CD4-positive, alpha-beta T cell treated with Interleukin-21 for 1 hour (primary cell): ENCODE measurements at places on chromosomes 1 and 21.

DNA sequence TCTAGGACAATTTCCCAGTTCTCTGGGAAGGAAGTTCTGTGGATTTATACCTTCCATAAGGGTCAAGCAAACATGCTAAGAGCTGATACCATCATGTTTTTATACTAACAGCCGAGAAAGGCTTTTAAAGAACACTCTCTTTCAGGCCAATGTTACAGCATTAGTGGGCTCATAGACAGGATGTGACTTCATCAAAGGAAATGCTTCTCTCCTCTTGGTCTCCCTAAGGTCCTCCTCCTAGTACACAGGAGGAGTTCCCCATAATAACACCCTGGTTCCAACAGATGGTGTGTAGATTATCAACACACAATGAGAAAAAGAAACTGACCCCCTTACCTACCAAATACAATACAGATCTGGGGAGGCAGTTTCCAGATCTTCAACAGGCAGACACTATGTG is 26.7 kb upstream of the GLIS1 start:
- peak; percentile 52 for DNase-seq

GRCh38 chr1:243489681-243490546 is 234.1 kb downstream of the SDCCAG8 start:
- no peak for DNase-seq

- DNase-seq: no peak
Measured at GRCh38 chr1:43444836-43445235, 8.9 kb downstream of the HYI start.

DNA sequence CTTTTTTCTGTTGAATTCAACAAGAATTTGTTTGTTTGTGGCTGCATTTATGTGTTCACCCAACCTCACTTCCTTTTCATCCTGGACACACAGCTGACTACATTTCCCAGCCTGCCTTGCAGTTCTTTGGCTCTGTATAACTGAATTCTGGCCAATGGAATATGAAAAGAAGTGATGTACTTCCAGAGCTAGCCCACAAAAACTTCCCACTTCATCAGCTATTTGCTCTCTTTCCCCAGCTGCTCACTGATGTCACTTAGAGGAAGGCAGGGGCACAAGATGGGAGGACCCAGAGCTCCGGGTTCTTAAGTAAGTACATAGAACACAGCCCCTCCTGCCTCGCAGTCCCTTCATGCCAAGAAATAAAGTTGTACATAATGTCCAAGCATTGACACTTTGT is 235.0 kb upstream of the FGGY start:
- no peak for DNase-seq

- no peak for DNase-seq
Measured at GRCh38 chr1:17209430-17209829, 4.5 kb downstream of the PADI1 start.

DNA sequence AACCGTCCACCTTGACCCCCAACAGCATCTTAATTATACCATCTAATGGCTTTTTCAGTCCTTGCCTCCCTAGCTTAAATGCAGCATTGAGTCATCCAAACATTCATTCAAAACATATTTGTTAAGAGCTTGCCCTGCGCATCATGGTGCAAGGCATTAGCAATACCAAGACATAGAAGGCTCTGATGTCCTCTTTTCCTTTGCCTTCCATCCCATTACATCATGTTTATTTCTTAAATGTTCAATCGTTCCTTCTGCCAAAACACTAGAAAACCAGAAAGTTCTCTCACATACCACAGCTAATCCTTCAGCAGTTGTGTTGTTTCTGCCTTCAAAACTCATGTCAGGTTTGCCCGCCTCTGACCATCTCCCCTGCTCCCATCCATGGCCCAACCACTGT is 29.8 kb upstream of the VTCN1 start:
- no peak for DNase-seq

DNA sequence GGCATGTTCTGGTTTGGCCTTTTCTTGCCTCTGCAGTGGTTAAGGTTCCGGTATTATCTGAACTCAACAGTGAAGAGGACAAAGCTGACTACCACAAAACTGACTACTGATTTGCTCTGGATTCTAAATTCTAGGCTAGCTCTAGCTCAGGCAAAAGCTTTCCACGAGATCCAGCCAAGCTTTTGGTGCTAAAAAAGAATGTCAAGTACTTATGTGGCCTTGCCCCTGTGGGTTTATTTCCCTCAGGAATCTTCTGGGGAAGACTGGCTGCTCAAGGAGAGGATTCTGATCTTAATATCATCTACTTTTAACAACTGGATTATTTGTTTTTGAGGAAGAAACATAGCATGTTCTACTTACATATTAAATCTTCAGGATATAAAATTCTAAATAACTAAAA is 26.1 kb upstream of the MTMR11 start:
- DNase-seq: no peak

GRCh38 chr1:76835203-76835602 is 32.1 kb upstream of the ST6GALNAC5 start:
- DNase-seq: no peak

GRCh38 chr1:117257291-117257690 is 46.6 kb upstream of the VTCN1 start:
- no peak for DNase-seq

- no peak for DNase-seq
Measured at GRCh38 chr21:44850208-44850800, 23.2 kb downstream of the PTTG1IP start.

GRCh38 chr21:31923756-31924155 is 50.9 kb downstream of the HUNK start:
- no peak for DNase-seq

DNA sequence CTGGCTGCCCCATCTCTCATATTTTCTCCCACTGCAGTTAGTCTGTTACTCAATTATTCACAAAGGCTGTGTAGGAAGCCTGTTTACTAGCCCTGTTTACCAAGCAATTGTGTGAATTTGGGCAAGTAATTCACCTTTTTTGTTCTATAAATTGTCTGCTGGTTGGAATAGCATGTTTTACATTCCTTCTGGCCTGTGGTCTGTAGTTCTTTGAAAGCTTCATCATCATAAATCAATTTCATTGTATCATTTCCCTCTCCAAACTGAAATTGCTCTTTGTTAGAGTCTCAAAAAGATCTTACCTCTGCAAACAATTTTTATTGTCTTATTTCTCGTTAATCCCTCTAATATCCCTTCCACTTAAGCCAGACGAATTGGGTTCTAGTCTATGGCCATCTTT is 1059.5 kb upstream of the ADGRL4 start:
- no peak for DNase-seq

DNA sequence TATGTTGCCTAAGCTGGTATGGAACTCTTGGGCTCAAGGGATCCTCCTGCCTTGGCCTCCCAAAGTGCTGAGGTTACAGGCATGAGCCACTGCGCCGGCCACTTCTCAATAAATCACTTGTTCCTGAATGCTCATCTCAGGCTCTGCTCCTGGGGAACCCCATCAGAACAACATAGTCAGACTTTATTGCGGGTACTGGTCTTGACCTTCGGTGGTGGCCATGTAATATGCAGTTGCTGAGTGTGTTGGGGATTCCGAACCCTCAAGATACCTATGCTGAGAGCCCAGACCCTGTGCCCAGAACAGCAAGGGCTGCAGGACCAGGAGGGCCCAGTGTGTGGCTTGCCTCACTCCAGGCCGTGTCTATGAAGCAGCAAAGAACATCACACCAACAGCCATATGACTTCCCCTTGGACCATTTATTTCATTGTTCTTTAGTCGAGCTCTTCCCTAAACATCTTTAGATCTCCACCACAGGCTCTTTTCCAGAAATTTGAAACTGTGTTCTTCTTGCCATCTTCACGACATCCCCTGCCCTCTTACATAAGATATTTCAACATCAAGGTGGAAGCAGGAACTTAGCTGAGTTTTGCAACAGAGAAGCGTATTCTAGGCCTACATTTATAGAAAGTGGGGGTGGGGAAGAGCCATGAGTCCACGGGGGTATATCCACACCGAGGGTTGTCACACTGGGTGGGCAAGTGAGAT is 12.7 kb upstream of the SDHB start:
- no peak for DNase-seq

GRCh38 chr1:157466011-157466410 is 86.3 kb downstream of the FCRL5 start:
- DNase-seq: no peak

DNA sequence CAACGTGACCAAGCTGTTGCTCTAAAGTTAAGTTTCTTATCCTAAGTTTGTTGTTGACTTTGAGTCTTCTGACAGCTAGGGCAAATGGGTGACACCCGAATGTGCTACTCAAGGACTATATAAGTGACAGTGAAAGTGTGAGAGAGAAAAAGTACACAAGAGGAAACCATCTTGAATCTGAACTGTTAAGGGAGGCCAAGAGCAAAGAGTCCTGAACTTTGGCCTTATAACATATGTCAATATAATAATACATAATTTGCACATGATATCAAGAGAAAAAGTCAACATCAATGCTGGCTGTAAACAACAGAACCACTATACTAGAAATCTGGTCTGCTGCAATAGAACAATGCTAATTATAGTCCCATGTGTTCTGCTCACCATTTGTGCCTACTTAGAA is 29.5 kb downstream of the SYNJ1 start:
- no peak for DNase-seq

DNA sequence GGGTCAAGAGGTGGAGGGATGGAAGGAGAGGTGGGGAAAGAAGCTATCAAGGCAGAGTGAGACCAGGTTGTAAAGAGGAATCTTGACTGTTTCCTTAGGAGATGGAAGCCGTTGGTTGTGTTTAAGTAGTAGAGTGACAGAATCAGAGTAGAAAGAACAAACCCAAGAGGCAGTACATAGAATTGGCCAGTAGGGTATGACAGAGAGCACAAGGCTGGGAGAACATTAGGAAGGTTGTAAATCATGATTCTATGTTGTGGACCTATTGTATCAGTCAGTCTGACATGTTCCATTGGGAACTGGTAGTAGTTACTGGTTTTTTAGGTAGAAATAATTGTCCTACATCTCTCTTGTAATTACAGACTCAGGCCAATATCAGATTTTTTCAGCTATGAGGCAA is 486.9 kb upstream of the USP24 start:
- no peak for DNase-seq

DNA sequence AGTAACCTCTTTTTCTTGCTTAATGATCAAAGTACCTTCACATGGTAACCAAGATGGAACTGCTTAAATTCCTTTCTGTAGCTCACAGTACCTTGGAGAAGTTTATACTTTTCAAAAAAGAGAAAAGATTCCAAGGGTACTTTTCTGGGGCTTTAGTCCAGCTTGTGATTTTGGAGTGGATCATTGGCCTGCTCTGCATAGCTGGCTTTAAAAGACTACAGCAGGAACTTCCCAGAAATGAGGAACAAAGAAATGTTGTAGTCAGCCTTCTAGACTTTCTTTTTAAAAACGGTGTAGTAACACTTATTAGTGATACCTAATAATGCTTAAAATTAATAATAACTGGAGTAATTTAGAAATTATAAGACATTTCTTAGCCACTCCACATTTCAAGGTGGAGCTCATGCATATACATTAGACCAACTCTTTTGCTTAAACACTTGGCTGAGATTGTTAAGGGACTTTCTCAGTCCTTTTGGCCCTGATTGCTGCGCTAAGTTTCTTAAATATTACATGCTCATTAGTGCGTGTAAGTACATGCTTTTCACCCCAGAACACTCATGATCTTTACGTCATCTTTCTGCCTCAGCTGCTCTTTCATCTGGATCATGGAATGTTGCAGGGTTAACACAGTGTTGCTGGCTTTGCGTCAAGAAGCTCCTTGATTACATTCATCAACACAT is 57.3 kb downstream of the SDCCAG8 start:
- no peak for DNase-seq

- no peak for DNase-seq
Measured at GRCh38 chr1:156246241-156246780, 1.5 kb downstream of the PAQR6 start.

- DNase-seq: no peak
Measured at GRCh38 chr1:168565825-168566224, 10.6 kb upstream of the XCL1 start.

DNA sequence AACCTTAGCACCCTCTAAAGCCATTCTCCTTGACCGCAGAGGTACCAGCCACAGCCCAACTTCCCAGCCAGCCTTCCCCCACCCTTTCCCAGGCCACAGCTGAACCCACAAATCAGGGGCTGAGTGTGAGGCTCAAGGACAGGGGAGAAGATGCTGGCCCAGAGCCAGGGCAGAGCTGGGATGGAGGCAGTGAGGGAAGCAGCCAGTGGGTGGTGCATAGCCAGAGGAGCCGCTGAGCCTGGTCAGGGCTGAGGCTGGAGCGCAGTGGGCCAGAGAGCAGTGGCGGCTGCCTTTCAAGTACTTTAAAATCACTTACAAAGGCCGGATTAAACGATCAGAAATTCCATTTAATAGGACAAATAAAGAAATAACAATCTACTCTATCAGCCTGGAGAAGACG is 36.3 kb downstream of the DMAP1 start:
- no peak for DNase-seq

DNA sequence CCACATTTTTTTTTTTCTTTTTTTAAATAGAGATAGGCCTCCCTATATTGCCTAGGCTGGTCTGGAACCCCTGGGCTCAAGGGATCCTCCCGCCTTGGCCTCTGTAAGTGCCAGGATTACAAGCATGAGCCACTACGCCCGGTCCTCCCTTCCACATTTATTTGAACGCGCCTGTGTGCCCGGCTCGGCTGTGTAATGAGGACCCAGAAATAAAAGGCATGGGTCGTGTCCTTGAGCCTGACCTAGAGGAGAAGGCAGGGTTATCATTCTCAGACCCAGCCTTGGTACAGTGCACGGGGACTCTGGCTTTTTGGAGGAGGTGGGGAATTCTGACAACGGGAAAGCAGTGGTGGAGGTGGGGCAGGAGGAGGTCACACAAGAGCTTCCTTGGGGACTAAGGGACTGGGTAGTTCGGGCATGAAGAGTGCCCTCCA is 841 bp downstream of the CENPF start:
- DNase-seq: no peak

GRCh38 chr1:111205714-111206050 is 5.2 kb upstream of the DENND2D start:
- no peak for DNase-seq

- DNase-seq: no peak
Measured at GRCh38 chr1:20724364-20725188, 6.8 kb upstream of the KIF17 start.

DNA sequence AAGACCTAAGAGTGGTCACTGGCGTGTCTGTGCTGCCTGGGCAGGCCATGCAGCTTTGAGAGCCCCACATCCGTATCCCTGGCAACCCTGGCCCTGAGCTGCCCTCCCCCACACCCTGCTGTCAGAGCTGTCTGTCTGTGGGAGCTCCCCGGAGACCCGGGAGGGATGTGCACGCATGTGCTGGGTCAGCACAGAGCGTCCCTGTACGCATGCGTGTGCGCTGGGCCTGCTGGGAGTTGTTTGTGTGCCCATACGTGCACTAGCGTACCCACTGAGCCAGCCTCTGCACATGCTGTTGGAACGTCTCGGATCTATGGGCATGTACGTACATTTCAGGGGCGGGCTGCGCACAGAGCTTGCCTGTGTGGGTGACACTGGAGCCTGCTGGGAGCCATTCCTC is 89.3 kb downstream of the EPHB2 start:
- DNase-seq: no peak

GRCh38 chr1:81920245-81920740 is 119.6 kb downstream of the ADGRL2 start:
- no peak for DNase-seq

- DNase-seq: no peak
Measured at GRCh38 chr1:174956976-174957375, 42.8 kb upstream of the CACYBP start.
